ENCODE measurements at places on chromosomes 11 and 22.

GRCh38 chr11:122101625-122102291 is 14.3 kb downstream of the BLID start:
- DNase-seq: no peak

GRCh38 chr11:57322256-57323166 is 2.2 kb downstream of the TNKS1BP1 start:
- DNase-seq: no peak

DNA sequence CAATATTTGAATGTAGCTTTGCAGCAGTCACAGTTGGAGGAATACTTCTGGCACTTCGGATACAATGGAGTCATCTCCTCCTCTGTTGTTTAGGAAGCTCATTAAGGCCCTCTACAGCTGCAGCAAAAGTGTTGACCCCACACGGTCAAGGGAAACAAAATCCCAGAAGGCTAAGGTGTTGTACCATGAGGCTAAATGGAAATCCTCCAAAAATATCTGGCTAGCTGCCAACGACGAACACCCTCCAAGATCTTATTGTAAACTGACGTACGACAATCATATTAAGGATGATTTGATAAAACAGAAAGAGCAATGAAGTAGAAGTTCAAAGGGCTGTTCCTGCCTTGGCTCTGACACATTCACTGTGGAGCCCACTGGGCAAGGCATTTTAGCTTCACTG is 4.0 kb downstream of the POGLUT3 start:
- no peak for DNase-seq

- DNase-seq: no peak
Observed at GRCh38 chr22:32644252-32645100, 157.0 kb upstream of the TIMP3 start.

DNA sequence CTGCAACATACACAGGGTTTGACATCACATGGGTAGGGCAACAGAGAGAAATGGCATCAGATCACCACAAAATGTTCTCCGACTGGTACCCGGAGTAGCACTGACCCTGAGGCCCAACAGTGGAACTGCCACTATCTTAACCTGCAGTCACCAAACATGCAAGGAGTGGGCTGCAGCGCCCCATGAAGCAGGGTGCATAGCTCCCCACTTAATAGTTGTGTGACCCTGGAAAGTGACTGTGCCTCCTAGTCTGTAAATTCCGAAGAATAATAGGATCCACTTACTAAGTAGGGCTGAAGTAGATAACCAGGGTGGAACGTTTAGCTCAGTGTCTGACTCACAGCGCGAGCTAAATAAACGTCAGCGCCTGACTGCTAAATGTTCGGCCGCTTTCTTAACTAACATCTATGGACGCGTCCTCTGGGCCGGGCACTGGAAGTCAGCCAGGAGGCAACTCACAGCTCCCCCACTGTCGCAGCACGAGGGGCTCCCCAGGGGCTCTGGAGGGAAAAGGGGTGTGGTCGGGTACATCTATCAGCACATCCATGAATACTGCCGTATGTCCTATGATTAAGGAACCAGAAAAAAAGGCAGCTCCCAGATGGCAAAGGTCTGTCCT is 777 bp downstream of the LTO1 start:
- no peak for DNase-seq

DNA sequence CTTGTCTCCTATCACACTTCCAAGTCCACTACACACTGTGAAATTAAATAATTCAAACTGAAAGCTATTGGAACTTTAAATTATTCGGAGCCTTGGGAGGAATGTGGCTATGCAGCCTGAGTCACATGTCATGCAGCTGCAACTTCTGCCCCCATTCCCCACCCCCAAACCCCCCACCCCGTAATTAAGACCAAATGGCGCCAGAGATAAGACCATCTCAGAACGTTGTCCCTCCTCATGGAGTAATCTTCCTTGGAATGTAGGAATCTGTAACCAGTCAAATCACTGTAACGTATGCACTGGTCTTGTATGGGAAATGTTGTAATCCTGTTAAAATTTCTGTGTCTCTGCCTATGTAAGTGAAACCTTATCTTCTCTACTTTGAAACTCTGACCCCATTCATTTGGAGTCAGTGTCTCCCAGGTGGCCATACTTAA is 37.0 kb downstream of the GAB2 start:
- DNase-seq: no peak

DNA sequence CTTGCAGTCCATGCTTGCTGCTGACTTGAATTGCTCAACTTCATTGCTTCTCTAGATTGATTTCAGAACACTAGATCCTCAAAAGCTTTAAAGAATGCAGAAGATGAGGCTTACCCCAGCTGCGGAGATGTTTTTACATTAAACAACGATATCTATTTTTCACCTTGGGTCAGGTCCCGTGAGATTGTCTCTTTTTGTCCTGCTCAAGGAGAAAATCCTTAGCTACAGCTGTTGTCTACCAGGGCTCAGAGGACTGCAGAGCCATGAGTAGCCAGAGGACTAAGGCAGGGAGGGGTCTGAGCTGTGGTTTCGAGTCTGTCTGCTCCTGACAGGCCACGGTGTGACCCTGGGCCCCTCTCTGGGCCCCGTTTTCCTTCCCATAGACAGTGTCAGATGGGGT is 51.4 kb downstream of the PKNOX2 start:
- DNase-seq: no peak

- DNase-seq: no peak
Observed at GRCh38 chr11:102749101-102749722, 24.5 kb upstream of the MMP8 start.

GRCh38 chr22:31944700-31945442 is 536 bp downstream of the YWHAH start:
- peak; percentile 50 for DNase-seq

- no peak for DNase-seq
Observed at GRCh38 chr22:17807578-17808410, 33.5 kb upstream of the BID start.

- DNase-seq: no peak
Observed at GRCh38 chr11:25659706-25660105, 672.2 kb upstream of the ANO3 start.

DNA sequence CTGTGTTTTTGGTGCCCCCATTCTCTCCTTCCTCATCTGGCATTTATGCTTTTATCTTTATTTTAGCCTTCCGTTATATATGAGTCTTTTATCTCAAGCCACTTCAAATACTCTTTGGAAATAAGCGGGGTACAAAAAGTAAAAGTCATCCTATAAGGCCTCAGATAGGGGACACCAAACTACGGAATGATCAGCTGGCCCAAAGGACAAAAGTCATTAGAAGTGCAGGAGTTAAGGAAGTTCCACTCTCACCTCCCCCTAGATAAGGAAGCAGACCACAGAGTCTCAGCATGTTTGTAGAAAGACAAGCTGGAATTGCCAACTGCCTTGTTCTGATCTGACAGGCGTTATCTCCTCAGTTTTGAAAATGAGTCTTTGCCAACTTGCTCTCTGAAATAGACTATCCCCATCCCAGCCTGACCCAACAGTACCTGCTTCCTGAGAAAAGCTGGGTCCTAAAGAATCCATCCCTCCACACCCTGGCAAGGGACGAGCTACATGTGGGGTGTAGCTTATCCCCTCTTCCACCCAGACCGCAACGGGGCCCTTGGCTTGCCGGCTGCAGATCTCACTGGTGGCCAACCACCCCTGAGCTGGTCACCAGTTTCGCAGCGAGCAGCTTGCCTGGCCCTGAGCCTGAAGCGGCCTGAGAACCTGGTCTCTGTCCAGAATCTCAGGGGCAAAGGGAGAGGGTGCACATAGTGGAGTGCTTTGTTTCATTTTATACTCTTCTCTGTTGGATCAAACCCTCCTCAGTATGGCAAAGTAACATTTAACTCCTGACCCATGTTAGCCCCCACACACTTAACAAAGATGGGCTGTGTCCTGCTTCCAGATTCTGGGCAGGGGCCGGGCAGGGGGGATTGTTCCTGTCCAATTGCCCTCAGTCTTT is 13.8 kb downstream of the FADS2 start:
- DNase-seq: no peak

- DNase-seq: no peak
Observed at GRCh38 chr11:93143800-93144199, 54.0 kb downstream of the SLC36A4 start.

Measured in activated naive CD4-positive, alpha-beta T cell (primary cell).